Lower lobe of right lung (tissue), 2 donors: ENCODE measurements at places on chromosomes 1 and 21.

- DNase-seq = no peak
Observed at GRCh38 chr1:9808459-9808858, 15.3 kb downstream of the CLSTN1 start.

- no peak for DNase-seq
Observed at GRCh38 chr1:231363624-231364023, 25.5 kb downstream of the SPRTN start.

DNA sequence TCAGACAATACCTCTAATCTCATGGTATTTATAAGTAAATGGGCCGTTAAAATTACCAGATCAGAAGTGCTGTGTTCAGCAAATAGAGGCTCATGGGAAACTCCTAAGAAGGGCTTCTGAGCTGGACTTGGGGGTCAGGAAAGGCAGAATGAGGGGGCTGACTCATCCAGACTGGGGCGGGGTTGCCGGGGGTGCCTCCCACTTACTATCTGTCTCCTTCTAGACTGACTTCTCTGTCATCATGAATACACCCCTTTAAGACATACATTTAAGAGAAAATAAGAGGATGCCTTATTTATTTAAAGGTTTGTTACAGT, 96.0 kb upstream of the ERRFI1 start:
- no peak for DNase-seq

GRCh38 chr1:53947172-53947907, 1.2 kb downstream of the LRRC42 start:
- no peak for DNase-seq

GRCh38 chr1:41803656-41804055, 115.1 kb downstream of the HIVEP3 start:
- no peak for DNase-seq

DNA sequence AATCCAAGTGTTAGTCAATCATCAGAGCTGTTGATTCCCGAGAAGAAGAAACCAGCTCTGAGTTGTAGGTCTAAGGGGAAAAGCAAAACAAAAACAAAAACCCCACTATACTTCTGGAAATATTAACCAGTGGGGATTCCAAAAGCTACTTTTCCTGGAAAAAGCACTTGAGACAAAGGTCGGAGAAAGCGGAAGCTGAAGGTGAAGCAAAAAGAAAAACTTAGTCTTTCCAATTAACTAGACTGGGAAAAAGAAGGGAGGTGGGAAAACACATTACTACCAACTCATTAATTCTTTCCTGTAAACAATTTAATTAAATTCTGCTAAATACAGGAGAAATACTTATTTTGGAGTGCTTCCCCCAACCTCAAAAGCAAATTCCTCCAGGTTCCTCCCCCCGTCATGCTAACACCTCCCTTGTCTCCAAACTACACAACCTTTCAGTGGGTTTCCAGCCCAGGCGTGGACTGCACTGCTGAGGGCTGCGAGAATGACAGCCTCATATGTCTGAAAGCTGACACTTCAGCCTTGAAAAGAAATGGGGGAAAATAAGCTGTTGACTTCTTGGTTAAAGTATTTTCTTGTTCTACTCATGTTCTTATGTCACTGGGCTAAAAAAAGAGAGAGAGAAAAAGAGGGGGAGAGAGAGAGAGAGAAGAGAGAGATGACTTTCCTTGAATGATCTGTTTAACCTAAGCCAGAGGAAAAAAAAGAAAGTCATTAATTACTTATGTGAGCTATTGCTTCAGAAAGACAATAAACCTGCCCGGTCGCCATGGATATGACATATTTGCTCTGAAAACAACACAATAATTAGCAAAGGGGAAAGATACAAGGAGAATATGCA, 5.1 kb downstream of the CASZ1 start:
- DNase-seq = no peak

GRCh38 chr1:224170748-224171478, 12.1 kb upstream of the DEGS1 start:
- DNase-seq = peak; percentile 66

GRCh38 chr1:28458237-28459228, 47.3 kb upstream of the RCC1 start:
- DNase-seq = no peak

DNA sequence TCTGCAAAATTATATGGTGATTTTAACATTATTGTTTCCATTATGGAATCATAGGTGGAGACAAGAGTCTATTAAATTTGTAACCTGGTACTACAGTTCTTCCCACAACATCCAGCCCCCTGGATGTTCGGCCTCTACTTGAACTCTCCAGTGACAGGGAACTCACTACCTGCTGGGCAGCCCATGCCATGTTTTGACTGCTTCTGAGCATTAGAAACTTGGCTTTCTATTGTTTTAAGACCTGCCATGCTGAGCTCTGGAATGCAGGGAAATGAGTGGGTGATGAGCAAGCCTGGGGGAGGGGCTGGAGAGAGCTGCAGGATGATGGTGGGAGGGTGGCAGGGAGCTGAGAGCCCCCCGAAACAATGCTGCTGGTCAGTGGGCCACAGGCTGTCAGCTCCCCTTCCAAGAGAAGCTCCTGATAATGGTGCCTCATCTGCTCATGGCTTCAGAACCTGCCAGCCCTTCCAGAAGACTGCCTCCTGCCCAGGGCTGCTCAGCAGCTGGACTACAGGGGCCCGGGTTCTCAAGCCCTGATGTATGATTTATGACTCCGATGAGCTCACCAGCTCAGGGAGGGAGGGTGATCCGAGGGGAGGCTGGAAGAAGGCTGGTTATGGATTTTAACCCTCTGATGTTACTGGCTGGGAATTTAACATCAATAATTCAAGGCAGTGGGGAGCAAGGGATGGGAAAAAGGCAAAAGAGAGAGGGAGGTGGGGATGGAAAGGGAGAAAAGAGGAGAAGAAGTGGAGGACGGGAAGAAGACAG, 205.0 kb downstream of the HIVEP3 start:
- no peak for DNase-seq

GRCh38 chr21:42237577-42237976, 18.6 kb downstream of the ABCG1 start:
- DNase-seq = no peak

DNA sequence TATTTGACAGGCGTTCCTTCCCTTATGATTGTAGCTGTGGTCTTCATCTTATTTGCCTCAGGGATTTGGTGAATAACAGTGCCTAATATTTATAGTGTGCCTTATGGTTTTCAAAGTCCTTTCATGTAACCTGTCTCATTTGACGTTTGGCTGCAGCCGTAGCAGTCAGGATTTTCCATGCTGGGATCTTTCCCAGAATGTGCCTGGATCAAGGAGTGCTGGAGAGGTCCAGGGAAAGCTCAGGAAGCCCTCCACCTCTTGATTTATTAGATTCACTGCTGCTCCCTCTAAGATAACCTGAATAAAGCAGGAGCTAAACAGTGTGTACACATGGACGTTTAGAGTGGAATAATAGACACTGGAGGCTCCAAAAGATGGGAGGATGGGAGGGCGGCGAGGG, 5.2 kb downstream of the C1orf21 start:
- no peak for DNase-seq

- DNase-seq = no peak
Observed at GRCh38 chr1:19730793-19731192, 66.1 kb downstream of the HTR6 start.

DNA sequence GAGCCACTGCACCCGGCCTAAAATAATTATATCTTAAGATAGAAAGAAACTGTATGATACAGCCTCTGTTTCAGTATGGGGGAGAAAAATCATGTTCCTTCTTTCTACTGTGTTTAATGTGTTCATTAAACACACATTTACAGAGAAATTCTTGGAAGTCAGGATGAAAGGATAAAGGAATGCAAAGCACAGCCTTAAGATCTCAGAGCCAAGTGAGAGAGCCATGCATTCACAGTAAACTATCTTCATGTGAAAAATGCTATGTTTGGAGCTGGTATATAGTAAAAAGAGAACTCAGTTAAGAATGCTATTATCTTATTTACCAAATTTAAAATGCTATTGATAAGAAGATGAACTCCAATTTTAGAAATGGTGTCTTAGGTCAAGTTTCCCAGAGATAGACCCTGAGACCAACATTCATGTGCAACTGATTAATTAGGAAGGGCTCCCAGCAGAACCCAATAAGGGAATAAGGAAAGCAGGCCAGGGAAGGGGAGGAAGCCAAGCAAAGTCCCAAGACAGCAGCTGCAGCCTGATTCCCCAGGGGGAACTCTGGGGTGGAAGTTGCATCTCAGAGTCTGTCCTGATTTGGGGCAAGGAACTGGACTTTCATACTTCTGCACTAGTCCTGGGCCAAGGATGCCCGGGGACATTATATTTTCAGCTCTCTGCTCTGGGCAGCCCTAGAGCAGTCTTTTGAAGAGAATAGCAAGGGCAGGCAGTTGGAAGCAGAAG, 130.0 kb upstream of the ZNF648 start:
- no peak for DNase-seq

- DNase-seq = no peak
Observed at GRCh38 chr1:7421471-7422075, 349.5 kb upstream of the VAMP3 start.

DNA sequence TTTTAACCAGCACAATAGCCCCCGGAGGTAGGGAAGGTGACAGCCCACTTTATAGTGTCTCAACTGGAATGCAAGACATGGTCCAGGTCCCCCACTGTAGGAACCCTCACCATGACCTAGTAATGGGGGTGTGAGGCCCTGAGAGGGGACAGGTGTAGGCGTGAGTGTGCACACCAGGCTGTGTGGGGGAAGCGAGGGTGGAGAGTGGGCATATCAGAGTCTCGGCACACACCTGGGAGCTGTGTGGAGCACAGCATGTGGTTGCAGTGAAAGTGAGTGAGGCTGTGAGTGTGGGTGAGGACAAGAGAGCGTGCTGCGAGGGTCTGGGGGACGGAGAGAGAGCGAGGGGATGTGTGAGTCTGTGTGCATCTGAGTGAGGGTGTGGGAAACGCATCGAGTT, 17.1 kb upstream of the RSPO1 start:
- DNase-seq = no peak

DNA sequence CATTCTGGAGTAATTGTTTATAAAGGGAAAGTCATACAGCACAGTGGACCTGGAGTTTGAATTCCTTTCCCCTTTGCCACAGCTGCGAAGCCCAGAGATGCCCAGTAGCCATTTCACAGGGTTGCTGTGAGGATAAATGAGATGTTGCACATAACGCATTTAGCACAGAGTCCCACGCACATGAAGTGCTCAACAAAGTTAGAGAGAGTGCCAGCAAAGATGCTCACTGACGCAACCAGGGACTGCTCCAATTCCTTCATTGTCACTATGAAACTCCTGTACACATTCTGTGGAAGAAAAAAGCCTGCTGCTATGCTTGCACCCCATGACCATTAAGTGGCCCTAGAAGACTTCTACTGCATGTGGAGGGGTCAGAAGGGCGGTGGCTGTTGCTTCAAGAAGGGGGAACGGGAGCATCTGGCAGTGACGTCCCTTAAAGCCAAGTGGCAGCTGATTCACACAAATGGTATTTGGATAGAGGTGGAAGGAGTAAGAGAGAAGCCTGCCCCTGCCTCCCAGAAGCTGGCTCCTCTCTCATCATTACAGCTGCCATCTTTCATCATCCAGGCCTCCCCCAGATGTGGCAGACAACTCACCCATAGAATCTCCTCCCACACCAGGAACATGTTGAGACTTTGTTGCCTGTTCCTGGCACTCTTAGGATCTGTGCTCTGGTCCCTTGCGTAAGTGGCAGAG, 26.5 kb upstream of the VAV3 start:
- DNase-seq = no peak

DNA sequence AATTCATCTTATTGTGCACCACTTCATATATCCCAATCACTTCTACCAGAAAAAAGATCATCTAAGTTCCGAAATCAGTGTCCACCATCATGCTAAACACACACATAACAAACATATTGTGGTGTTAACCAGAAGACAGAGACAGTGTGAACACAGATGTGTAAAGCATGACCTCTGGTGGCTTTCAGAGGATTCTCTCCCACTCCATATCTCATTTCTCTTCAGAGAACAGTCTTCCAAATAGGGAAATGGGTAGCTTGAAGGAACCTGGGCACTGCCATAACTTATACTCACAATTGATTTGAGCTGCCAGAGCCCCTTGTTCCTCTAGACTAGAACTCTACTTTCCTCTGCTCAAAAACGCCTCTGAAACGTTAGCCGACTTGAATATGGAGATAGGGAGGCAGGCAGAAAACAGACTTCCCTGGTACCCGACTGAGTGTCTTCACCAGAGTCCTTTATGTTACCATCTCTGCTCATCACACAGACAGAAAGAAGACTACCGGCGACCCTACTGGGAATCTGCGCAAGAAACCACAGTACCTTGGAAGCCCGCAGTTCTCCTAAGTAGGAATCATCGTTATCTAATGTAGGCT, 1.8 kb upstream of the ELAPOR1 start:
- no peak for DNase-seq

DNA sequence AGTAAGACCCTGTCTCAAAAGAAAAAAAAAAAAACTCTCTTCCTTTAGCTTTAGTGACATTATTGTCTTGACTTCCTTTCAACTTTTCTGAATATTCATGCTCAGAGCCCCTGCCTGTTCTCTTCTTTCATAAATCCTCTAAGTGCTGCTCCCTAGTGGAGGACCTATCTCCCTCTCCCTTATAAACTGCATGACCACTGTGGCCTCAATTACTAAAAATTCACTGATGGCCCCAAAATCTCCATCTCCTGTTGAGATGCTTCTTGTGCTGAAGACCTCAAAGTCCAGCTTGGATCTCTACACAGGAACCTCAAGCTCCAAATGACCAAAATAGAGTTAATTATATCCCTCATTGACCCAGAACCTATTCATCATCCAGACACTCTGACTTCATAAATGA, 7.8 kb downstream of the ITLN1 start:
- DNase-seq = no peak

GRCh38 chr21:44550807-44551206, 498 bp downstream of the KRTAP10-2 start:
- peak; percentile 15 for DNase-seq

DNA sequence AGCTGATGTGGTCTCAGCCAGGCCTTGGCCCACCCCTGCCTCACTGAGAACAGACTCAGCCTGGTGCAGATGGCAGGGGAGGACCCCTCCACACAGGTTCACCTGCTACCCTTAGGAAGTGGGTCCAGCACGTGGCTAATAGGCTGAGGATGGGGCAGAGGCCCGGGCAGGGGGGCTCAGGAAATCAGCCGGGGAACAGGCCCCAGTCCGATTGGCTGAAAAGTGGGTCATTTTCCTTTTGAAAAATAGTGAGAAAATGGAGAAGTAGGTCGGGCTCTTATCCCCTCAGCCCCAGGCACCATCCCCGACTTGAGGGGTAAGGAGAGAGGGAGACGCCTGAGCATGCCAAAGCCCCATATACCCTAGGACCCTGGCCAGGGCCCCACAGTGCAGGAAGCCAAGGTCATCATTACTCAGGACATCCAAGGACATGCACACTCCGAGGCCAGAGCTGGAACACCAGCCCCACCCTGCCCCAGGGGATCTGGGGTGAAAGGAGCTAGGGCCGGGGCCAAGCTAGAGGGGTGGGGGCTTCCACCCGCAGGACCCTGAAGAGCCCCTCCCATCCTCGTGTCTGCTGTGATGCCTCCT, 11.0 kb downstream of the DLGAP3 start:
- DNase-seq = no peak

- no peak for DNase-seq
Observed at GRCh38 chr1:98164509-98164908, 243.7 kb upstream of the DPYD start.

- peak; percentile 98 for DNase-seq
Observed at GRCh38 chr1:26233903-26234643, at the start of gene CEP85. TSS of gene CEP85 (plus strand) at chr1:26234200. CDS start at chr1:26239784, 5,584 bp downstream.
